Fibroblast of the conjunctiva (primary cell): ENCODE measurements at places on chromosomes 7 and 10.

GRCh38 chr7:95950698-95951097, 178.3 kb downstream of the DYNC1I1 start:
- no peak for DNase-seq

DNA sequence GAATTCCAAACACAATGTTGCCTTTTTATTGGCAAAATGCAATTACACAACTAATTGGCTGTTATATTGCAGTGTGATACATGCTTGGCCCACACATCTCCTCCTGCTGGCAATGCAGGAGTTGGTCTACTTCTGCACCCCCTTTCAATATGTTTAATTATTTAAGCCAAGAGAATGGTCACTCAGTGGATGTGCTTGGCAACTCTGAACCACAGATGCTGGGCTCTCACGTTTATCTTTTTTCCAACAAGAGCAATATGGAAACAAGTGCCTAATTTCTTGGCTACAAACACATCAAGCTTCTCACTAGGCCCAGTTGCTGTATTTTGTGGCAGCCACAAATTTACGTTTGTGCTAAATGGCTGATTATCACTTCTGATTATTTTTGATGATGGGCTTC, 1149.2 kb upstream of the CELF2 start:
- no peak for DNase-seq

DNA sequence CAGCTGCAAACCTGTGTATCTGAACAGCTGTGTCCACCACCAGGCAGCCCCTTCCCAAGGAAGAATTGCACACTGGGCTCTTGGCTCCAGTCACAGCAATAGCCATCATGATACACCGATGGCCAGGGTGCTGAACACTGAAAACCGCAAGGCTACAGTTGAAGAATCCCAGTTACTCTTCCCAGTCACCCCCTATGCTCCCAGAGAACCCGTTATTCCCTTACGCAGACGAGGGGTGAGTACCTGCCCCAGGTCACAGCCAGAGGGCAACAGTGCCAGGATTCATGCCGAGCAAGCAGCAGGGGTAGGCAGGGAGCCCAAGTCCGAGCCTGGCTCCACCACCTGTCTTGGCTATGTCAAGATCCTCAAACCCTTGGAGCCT, 57.8 kb downstream of the RASGEF1A start:
- DNase-seq: no peak

DNA sequence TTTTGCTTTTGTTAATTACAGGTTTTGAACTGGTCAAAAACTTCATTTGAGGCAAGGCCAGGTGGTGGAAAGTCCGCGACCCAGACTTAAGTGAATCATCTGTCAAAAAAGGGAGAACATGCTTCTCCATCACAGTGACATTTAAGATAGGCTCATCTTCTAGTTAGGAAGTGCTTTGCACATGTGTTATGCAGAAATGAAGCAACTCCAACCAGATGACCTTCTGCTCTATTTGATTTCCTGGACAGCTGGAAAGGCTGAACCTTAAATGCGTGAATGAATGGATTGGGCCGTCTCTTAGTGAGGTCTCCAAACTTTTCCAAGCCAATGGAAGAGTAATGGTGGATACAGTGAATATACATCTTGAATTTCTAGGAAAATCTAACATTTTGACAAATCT, 101.6 kb upstream of the FAM13C start:
- DNase-seq: no peak

DNA sequence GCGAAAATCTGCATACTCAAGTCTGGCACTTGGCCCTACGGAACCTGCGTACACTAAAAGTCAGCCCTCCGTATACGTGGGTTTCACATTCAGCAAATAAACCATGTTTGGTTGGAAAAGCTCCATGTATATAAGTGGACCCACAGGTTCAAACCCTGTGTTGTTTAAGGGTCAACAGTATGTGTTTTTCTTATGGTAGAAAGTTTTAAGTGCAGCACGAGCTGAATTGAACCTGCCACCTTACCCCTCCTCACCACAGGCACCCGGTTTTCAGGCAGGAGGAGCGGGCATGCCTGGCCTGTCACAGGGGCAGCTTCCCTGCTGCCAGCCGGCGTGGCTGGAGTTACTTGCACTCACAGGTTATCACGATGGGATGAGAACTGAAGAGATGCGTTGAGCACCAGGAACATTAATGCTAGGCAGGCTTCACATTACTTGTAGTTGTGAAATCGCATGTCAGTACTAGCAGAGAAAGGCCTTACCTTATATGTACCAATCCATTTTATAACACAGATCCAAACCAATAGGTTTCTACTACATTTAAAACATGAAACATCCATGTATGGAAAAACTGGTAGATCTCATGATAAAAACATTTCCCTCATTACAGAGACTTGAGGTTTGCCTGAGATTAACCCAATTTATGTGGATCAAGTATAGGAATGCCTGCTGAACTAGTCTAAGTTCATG, 12.9 kb downstream of the INSIG1 start:
- no peak for DNase-seq

DNA sequence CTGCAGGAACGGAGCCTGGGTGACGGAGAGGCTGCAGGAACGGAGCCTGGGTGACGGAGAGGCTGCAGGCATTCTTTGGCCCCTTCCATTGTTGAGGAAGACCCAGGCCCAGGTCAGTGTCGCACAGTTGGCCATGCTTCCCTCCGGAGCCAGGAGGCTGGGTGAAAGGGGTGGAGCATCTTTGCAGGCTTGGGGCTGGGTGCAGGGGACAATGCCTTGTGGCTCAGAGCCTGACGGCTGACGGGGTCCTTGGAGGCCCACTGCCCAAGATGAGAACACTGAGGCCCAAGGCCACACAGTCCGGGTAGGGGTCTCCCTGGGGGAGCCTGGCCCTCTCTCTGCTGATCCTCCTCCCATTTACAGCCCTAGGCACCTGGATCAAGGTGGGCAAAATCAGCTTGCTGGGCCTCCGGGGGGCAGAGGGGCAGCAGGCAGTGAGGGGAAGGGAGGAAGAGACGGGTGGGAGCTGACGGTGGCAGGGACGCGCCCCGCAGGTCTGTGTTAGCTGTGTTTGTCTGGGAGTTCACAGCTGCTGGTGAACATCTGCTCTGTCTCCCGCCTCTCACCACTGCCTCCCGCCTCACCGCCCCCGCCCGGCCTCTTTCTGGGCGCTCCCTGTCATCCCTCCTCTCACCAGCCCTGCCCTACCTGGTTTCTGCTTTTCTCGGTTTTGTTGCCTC, 30.6 kb upstream of the PCBD1 start:
- DNase-seq: no peak

- no peak for DNase-seq
Observed at GRCh38 chr10:44287408-44287807, 97.5 kb downstream of the CXCL12 start.

DNA sequence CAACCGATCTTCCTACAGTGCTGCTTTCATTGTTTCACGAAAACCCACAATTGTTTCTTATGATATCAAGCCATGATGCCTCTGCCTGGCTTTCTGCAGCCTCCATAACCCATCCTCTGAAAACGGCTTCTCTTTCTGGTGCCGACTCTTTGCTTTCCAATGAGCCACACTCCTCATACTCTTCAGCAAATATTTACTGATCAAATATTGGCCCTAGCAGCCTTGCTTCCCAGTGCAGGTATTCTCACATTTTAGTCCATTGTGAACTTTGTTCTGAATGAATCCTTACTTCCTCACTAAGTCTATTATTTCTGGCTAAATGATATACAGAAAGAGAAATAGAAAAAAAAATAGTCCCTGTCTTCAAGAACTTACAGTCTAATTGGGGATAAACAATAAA, 35.5 kb downstream of the LAMB1 start:
- no peak for DNase-seq

DNA sequence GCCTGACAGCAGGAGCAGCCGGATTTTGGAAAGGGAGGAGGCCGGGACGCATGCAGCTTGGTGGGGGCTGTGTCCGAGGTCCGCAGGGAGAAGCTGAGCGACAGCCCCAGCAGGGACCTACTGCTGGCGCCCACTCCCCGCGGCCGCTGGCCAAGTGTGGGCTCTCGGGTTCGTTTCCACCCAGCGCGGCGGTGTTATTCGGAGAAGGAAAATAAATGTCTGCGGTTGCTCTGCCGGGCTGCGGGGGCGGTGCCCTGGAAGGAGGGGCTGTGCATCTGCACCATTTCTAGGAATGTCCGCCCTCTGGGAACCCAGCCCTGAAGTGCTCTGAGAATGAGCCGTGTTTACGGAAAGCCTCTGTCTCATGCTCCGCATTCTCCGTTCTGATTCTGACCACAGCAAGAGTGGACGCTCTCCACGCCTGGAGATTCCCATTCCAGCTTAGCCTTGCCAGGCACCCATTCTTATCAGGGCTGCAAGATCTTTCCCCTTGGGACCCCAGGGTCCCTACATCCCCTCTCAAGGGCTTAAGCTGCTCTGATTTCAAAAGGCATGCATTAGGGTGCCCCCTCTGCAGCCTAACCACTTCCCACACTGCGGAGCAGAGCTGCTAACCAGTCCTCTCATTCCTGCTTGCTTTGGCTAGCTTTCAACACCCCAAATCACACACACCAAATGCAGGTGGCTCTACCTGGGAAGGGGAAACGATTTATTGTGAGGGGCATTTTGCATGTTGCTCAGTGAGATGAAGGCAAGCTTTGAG, 256.6 kb upstream of the GLI3 start:
- peak; percentile 71 for DNase-seq

DNA sequence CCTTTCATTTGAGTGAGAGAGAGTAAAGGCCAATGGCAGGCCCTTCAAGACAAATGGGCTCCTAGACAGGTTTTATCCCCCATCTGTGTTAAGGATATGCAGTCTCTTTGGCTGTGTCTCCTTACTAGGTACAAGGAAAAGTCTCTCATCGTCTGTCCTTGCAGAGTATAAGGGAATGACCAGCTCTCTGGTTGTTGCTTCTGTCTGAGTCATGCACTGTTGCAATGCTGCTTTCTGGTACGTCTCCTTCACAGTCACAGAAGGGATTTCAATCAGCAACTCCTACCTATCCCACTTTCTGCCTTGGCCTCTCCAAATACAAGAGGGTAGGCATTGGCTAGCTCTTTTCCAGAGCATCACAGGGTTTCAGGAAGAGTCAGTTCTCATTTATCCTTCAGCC, 48.1 kb downstream of the CTTNBP2 start:
- peak; percentile 5 for DNase-seq

DNA sequence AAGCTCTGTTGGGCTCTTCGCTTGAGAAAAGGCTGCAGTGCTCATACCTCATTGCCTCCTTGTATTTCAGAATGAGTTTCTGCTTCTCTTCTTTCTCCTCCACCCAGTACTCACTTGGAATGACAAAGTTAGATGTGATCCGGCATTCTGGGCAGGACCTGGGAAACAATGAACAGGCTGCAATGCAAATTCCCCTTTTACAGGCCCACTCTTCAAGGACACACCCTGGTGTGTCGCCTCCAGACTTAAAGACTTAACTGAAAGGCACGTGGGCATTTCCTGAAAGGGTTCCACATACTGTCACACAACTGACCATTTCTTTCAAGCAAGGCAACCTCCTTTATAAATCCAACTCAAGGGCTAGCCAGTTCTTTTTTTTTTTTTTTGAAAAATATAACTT, 23.6 kb downstream of the MKRN1 start:
- no peak for DNase-seq

DNA sequence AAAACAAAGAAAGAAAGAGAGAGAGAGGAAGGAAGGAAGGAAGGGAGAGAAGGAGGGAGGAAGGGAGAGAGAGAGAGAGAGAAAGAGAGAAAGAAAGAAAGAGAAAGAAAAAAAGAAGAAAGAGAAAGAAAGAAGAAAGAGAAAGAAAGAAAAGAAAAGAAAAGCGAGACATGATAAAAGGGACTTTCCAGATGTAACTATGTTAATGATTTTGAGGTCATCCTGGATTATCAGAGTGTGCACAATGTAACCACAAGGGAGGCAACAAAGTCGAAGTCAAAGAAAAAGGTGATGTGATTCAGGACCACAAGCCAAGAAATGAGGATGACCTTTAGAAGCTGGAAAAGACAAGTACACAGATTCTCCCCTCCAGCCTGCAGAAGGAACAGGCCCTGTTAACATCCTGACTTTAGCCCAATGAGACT, 48.9 kb upstream of the PAX2 start:
- no peak for DNase-seq

- DNase-seq: peak; percentile 67
Observed at GRCh38 chr10:3783682-3784432, 1.2 kb downstream of the KLF6 start.

DNA sequence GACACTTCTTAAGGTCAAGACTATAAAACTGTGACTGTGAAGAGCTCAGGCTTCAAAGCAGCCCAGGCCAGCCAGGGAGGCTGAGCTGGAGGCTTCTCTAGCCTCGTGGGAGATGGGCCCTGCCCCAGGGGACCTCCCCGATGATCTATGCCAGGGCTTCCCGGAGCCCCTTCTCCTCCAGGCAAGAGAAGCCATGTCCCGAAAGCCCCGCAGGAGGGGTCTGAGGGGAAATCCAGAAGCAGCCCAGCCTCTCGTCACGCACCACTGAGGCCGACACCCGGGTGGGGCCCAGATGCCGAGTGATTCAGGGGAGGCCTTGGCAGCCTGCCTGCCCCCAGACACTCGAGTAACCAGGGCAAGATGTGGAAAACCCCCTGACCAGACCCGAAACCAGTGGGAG, 63.7 kb downstream of the PROSER2 start:
- DNase-seq: no peak

DNA sequence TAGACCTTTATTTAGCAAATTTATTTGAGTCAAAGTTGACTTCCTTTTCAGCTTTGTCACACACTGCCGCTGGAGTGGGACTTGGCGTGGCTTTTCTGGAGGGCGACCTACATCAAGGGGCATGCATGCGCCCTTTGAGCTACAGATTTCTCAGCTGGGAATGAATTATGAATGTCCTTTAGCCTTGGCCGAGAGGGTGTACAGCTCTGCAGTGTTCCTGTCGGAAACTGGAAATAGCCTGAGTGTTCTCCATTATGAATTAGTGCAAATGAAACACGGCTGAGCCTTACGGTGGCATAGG, 79.7 kb downstream of the GLRX3 start:
- DNase-seq: no peak
